ENCODE measurements at places on chromosomes 12 and 14.

- DNase-seq = peak; percentile 61
Measured at GRCh38 chr12:106978035-106978800, 8.7 kb downstream of the MTERF2 start.

DNA sequence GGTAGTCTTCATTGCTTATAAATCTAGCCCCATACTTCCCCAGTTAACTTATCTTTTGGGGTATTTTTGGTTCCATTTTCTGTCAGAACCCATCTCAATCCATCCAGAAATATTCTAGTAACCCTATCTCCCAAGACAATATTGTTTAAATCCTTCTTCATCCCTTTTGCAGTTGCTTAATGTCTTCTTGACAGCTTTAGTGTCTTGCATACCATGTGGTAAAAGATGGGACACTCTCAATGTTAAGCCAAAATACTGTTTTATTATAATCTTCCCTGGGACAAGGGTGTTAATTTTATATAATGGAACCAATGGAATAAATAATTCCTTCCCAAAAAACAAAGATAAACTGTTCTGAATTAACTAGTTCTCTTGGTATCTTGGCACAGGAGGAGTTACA is 450.2 kb downstream of the CCER1 start:
- no peak for DNase-seq

DNA sequence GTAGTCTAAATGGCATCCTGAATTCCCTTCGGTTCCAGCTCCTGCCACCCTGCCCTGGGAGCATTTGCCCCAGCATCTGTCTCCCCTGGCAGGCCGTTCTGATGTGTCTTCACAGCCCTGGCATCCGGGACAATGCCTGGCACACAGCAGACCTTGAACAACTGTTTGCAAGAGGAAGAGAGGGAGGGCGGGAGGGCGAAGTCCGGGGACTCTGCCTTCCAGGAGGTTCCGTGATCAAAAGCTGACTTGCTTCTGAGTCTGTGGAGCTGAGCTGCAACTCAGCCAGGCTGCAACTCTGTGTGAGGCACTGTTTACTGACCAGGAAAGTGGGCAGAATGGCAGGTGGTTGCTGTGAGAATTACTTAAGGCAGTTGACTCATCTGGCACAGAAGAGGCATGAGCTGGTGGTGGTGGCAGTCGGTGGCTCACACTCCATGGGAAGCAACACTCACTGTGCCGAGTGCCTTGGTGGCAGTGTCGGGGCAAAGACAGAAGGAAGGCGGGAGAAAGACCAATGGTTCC is 61.1 kb upstream of the DLK1 start:
- DNase-seq = peak; percentile 28

DNA sequence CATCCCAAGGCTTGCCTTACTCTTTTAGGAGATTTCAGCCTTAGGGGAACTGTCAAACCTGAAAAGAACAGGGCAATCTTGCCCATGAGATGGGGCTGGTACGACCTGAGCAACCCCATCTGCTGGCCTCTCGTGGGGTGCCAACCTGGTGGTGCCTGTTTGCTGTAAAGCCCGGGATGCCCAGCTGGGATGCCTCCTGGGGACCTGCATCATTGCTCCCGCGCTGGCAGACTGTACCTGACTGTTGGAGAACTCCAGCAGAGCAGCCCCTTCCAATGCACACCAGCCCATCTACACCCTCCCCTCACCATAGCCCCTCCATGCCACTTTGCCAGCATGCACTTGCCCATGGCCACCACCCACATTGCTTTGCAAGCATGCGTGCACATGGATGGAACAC is 335.7 kb downstream of the RPS29 start:
- no peak for DNase-seq

DNA sequence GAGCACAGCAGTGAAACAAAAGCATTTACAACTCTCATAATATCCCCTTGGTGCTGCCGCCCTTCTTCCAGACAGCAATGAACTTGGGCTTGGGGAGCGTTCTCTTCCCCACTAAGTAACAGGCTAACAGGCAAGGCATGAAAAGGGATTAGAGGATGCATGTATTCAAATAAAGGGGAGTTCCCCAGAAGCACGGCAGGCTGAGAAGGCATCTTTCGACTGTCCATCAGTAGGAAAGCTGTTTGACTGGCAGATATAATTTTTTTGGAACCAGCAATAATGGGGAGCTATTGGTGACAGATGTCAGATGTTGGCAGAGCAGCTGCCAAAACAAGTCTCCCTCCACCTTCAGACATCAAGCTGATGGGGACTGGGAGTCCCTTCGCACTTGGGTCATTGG is 9.2 kb upstream of the TIGAR start:
- DNase-seq = no peak

GRCh38 chr12:72642706-72643105 is 370.5 kb downstream of the TRHDE start:
- DNase-seq = no peak

- DNase-seq = no peak
Measured at GRCh38 chr12:95203487-95204030, 13.7 kb downstream of the FGD6 start.

GRCh38 chr12:108525681-108526080 is 10.6 kb downstream of the FICD start:
- no peak for DNase-seq

- DNase-seq = peak; percentile 22
Measured at GRCh38 chr14:95597784-95598211, 62.9 kb downstream of the GLRX5 start.

- no peak for DNase-seq
Measured at GRCh38 chr14:36028218-36028617, 148.3 kb downstream of the PTCSC3 start.

- no peak for DNase-seq
Measured at GRCh38 chr12:27769142-27769673, 10.8 kb upstream of the KLHL42 start.

DNA sequence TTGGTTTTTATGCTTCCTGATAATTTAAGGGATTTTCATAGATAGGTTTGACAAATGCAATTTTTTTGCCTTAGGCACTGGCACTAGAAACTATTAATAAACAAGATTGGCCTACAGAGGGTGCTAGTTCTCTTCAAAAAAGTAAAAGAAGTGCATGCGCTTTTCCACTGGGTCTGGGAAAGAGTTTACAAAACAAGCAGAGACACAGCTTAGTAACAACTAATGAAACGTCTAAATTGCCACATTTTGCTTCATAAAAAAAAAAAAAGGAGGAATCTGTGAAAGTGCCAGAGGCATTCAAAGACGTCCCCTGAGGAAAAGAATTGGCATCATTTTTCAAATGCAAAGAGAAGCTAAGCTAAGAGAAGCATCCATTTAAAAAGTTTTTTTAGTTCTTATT is 58.3 kb upstream of the EEA1 start:
- peak; percentile 67 for DNase-seq

- DNase-seq = no peak
Measured at GRCh38 chr12:30952015-30952414, 25.5 kb downstream of the TSPAN11 start.

DNA sequence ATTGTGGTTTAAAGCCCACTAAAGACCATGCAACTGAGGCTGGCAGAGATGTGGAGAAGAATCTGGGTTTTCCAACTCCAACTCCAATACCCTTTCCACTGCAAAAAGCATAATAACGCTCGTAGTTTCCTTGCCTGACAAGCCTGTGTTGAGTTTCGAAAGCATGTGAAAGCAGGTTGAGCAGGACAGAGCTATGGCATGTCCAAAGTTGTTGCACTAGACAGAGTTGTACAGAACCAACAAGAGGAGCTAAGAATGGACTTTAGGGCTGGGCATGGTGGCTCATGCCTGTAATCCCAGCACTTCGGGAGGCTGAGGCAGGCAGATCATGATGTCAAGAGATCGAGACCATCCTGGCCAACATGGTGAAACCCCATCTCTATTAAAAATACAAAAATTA is 572.0 kb upstream of the TBX3 start:
- no peak for DNase-seq

GRCh38 chr12:12891080-12891880 is at the start of gene GPRC5A:
GPRC5A (plus strand) TSS chr12:12891562; CDS start chr12:12908250, 16,688 bp downstream.
- DNase-seq = no peak

DNA sequence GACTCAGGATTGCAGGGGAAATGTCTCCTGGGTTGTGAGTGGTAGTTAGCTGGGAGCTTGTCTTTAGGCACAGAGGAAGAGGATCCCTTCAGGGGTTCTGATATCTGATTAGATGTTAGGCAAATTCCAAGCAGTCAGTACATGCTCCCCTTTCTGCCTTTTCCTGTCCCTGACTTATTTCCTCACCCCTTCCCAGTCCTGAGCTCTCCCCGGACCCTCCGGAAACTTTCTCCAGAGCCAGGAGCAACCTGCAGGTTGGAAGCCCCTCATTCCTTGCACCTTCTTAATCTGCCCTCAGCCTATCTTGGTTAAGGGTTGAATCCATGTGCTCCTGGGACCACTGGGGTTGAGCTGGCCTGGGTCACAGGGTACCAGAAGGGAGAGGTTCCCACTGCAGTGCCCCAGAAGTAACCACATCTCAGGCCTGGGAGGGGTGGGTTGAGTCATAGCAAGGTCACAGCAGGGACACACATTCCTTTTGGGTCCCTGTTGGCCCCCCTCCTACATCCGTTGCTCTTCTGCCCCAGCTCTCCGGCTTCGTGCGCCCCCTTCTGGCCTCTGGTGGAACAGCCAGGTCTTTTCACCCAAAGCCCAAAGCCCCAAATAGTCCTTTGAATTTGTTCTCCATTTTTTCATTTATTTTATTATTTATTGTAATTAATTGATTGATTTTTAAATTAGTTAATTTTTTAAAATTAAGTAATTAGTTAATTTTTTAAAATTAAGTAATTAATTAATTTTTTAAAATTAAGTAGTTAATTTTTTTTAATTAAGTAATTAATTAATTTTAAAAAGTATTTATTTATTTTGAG is 1.8 kb downstream of the IGFBP6 start:
- no peak for DNase-seq

GRCh38 chr12:64674367-64674922 is 64.2 kb downstream of the RASSF3 start:
- no peak for DNase-seq

- DNase-seq = peak; percentile 94
Measured at GRCh38 chr12:116604951-116605641, 45.9 kb downstream of the MAP1LC3B2 start.

DNA sequence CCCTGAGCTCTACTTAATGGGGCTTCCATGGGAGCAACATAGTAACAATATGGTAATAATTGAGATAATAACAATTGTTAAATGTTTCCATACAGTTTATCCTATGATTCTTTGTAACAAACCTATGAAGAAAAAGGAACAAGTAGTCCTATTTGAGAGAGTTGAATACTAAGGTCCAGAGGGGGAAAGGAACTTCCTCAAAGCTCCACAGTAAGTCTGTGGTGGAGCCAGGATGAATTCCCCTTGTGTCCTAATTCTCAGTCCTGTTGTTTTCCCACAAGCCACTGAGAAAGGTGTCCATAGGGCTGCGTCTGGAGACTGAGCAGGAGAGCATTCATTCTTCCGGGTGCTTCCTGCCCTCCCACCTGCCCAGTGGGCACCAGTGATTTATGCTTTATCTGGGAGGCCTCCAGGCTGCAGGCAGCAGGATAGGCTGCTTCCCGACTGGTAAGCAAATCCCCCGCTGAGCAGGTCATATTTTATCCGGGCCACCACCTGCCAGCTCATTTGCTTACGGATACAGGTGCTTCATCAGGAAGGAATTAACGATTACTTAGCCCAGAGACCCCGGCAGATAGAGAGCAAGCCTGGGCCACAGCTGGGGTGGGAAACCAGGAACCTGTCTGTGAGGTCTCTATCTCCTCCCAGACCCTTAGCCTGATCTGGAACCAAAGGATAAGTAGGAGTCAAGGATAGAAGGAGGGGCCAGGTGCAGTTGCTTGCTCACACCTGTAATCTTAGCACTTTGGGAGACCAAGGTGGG is 33.9 kb upstream of the FAM222A start:
- no peak for DNase-seq

DNA sequence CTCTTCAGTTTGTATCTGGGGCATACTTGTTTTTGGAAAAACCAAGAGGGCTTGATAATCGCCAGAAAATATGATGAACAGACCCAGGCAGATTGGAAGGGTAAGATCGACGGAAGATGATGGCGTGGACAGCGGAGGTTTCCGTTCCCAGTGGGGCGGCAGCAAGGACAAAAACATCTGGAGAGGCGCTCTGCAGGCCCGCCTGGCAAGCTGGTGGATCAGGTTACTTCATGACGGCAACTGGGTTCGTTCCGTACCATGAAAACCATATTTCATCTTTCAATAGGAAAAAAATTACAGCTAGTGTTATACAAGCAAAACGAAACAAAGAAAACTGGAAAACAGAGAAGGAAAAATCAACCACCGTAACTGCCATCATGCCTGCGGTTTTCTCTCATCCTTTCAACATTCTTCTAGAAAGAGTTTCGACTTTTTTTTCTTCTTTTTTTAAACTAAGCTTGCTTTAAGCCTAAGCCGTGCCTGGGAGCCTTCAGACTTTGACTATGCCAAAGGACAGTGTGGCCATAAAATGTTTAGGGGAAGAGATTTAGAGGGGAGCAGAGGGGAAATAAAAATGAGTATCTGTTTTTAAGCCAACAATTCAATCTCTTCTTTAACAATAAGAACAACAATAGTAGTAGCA is 210.5 kb downstream of the FOXN3 start:
- no peak for DNase-seq

DNA sequence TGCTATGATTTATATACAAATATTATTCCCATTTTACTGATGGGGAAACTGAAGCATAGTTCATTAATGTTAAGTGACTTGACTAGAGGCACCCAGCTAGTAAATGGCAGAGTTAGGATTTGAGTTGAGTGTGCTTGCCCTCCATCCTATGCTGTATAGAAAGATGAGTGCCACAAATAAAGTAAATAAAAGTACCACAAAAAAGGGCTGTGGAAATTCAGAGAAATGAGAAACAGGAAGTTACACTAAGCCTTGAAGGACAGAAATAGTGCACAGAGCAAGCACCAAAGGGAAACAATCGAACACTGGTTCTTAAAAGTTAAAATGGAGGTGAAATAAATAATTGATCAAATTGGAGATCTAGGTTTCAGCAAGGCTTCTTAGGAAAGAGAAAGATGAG is 9.2 kb upstream of the ABCD2 start:
- DNase-seq = no peak

GRCh38 chr12:68743356-68743755 is 2.6 kb upstream of the SLC35E3 start:
- DNase-seq = no peak

GRCh38 chr12:56103066-56103711 is 1.2 kb upstream of the PA2G4 start:
- no peak for DNase-seq

GRCh38 chr14:83163016-83163415 is 1629.4 kb upstream of the SEL1L start:
- no peak for DNase-seq

GRCh38 chr12:19462406-19462805 is 23.1 kb downstream of the AEBP2 start:
- peak; percentile 45 for DNase-seq

GRCh38 chr14:81990312-81990761 is 456.7 kb upstream of the SEL1L start:
- DNase-seq = peak; percentile 79

DNA sequence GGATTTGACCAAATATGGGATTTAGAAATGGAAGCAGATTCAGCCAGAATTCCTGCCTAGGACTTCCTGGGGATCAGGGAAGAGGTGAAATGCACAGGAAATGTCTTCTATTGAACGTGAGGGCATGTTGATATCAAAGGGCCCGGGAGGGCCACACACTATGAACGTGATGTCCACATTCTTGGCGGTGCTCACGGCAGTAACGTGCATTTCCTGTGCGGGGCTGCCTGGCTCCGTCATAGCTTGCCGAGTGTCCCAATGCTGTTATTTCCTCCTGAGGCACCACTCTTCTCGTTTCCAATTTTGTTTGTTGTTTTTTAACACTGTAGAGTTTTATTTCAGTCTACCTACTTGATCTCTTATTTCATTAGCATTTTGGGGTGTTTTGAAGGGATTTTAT is 67.3 kb downstream of the ZNF664 start:
- no peak for DNase-seq

- DNase-seq = no peak
Measured at GRCh38 chr12:32566663-32567295, 112.3 kb upstream of the DNM1L start.

GRCh38 chr14:37122919-37123639 is 49.3 kb downstream of the SLC25A21 start:
- no peak for DNase-seq
